ENCODE measurements at places on chromosomes 4 and X.

DNA sequence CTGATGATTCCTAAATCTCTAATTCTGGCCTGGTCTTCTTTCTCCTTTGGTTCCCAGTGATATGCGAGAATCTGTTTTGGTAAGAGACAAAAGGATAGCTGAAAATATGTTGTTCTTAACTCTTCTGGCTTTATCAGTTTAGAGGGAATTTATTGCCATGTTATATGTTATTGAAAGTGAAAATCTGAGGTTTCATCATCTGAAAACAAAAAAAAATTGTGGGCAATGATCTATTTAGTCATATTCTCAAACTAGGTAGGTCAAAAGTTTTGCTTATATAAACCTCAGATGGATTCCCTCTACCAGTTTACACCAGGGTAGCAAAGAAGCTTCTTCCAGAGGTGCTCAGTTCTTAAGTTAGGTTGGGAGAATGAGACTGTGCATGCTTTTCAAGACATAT lies 103.6 kb downstream of the ITM2A start:
- DNase-seq: no peak

DNA sequence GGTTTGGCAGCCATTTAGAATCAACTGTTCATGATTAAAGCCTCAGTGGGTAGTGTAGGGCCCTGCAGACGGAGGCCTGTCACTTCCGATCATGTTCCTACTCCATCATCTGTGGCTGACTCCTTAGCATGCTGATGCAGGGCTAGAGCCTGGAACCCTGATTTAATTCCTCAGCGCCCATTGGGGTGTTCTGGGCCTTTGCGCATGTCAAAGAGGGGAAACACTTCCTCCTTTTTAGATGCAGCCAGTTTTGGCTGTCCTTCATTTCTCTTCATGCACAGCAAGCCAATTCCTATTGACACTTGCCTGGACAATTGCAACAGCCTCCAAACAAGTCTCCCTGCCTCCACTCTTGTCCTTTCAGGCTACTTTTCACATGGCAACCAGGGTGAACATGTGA lies 51.9 kb upstream of the MAGEA4 start:
- DNase-seq: no peak

GRCh38 chrX:153909024-153909979 lies 4.8 kb downstream of the AVPR2 start:
- DNase-seq: no peak

DNA sequence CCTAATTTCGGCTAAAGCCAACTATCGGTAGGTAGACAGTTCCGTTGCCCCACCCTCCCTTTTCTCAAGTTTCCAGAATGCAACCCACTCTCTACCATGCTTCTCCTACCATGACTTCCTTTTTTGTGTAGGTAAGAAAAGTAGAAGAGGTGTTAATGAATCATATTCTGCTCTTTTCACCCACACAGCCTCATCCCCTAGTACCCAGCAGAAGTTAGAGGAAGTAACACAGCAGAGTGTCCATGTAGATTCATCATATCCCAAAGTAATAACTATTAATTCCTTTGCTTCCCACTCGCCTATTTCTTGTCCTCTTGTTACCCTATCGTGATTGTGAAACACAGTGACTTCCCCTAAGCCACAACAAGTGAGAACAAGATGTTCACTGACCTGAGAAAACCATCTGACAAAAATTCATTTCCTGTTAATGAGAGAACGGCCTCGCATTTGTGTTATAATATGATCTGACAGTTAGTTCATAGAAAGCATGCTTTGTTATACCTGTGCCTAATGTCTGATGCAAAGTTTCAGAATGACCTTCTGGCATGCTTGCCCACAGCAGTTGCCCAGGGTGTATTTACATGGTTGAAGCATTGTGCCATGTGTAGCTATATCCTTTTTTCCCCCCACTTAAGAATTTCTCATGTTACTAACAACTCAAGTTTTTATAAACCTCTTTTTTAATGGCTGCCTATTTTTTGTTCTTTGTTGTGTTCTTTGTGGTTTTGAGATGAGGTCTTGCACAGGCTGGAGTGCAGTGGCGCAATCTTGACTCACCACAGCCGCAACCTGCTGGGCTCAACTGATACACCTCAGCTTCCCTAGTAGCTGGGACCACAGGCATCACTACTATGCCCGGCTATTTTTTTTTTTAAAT lies 185.6 kb downstream of the RAP1GDS1 start:
- DNase-seq: no peak

GRCh38 chr4:142846108-142846728 lies at the start of gene INPP4B:
Gene INPP4B, minus strand, starts transcription at chr4:142846301.
- no peak for DNase-seq
